AG04450 (cell line): ENCODE measurements at places on chromosomes 1 and 21.

- no peak for DNase-seq
These were observed 2.0 kb downstream of the CCDC24 start for GRCh38 chr1:43993206-43993914.

GRCh38 chr1:234582681-234583301 is 27.2 kb downstream of the IRF2BP2 start:
- no peak for DNase-seq

DNA sequence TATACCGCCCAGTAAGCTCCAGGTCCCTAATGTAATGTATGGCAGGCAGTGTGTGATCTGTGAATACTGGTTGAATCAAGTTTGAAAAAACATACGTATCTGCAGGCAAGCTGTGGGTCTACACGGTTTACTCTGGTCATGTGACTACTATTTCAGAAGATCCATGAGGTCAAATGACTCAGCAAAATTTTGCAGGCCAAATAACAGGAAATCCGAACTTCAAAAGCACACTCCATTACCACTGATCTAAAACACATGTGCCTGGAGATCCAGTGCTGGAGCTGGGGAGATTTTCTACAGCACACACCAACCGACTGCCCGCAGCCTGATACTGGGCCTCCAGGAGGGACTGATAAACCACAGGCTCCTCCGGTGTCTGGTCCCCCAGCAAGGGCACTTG is 64.5 kb upstream of the SLC44A3 start:
- DNase-seq, result peak; percentile 96

DNA sequence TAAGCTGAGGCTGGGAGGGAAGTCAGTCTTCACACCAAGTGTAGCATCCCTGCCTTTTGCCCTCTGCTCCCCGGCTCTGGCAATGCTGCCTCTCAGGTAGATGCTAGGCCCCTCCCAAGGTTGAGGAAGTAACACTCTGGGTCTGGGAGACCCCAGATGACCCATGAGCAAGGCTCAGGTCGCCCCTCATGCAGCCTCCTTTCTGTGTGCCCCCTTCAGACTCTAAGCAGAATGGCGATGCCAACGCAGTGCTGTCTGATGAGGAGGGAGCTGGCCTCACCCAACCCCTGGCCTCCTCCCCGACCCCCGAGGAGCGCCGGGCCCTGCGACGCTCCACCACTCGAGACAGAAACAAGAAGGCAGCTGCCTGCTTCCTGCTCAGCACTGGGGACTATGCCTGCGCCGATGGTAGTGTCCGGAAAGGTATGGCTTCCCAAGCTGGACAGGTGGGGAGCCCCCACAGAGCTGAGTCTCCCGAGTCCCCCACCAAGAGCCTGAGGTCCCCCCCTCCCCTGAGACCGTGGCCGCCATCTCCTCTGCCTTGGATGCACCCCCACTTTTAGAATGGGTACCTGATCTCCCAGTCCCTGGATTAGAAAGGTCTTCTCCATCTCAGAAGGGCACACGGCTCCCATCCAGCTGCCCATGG is 15.8 kb downstream of the KCNC4 start:
- no peak for DNase-seq

DNA sequence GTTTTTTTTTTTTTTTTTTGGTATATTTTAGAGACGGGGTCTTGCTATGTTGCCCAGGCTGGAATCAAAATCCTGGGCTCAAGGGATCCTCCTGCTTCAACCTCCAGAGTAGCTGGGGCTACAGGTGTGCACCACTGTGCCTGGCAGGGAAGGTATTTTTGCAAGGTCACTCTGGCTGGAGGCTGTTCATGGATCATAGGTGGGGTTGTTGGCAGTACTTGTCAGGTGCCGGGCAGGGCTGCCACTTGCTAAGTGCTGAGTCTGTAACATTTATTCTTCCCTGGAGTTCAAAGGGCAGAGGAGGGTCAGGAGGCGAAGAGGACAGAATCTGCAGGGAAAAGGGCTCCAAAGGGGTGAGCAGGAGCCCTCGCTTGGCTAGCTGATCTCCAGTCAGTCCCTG is 24.1 kb downstream of the A3GALT2 start:
- no peak for DNase-seq

- DNase-seq, result no peak
These were observed 262.0 kb downstream of the TNR start for GRCh38 chr1:175481126-175482070.

GRCh38 chr1:198397208-198397808 is 143.2 kb downstream of the ATP6V1G3 start:
- DNase-seq, result no peak

DNA sequence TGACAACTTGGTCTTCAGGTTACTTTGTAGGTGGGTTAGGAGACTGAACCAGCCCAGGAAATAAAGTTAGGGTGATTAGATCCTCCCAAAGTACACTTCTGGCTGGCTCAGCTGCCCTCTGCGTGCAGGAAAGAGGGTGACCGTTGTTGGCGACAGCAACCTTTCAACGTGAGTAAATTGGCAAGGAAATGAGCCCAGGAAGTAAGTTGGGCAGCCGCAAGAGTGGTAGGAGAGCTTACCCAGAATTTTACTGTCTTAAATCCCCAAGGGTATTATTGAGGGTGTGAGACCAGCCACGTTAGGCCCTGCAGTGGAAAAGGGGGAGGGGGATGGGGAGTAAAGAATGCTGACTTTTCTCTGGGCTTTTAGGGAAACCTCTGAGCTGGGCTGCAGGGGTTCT is 1.6 kb downstream of the TENT5C start:
- no peak for DNase-seq

- no peak for DNase-seq
These were observed 80.9 kb downstream of the RNF220 start for GRCh38 chr1:44485934-44486460.

GRCh38 chr1:44433209-44433608 is 28.2 kb downstream of the RNF220 start:
- DNase-seq, result no peak

DNA sequence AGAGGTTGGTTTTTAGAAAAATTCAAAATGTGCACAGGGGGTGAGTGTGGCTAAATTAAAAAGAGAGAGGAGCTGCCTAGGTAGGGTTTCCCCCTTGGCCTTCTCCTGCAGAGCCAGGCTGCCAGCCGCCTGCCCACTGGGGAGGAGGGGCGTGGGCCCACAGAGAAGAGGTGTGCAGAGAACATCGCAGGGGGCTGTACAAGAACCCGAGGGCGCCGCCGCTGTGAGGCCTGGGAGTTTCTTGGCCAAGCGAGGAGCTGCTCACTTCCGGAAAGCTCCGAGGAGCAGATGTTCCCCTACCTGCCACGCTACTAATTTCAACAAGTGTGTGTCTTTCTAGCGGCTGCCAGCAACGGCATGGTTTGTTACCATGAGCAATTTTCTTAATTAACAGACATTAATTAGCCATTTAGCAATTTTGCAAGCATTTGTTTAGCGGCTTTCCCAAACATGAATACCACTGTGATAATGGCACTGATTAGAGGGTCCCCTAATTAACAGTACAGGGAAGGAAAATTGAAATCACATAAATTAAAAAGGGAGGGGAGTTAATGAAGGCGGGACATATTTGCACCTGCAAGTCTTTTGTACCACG is 59.7 kb downstream of the MRPL37 start:
- DNase-seq, result no peak

DNA sequence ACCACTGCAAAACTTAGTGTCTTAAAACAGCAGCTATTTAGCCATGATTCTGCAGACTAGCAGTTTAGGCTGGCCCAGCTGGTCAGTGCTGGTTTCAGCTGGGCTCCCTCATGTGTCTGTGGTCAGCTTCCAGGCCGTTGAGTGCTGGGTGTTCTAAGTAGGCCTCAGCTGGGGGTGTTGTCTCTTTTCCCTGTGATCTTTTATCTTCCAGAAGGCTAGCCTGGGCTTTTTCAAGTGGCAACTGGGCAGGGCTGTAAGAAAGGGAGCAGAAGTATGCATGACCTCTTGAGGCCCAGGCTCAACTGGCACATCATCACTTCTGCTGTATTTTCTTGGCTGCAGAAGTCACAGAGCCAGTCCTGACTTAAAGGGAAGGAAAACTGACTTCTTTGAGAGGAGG is 136.1 kb downstream of the KIF26B start:
- DNase-seq, result no peak

- DNase-seq, result no peak
These were observed 7.2 kb downstream of the PHGDH start for GRCh38 chr1:119718972-119719371.

GRCh38 chr21:38293765-38294164 is 37.0 kb downstream of the KCNJ15 start:
- no peak for DNase-seq

GRCh38 chr1:167703557-167703956 is 18.2 kb upstream of the MPZL1 start:
- no peak for DNase-seq

DNA sequence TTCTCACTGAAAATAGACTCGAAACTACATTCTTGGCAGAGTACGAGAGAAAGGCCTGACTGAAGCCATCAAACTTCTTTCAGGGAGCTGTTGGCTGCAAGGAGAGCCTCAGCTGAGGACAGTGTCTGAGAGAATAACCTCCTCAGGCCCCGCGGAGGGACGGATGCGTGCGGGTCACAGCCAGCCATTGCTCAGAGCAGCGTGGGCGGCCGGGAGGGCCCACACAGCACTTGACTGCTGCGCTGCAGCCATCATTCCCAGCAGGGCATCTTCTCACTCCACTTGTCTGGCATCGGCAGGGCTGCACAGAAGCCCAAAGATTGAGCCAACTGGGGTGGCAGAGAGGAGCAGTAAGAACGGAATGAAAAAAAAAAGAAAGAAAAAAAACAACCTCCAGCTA is 113.5 kb downstream of the XCL2 start:
- DNase-seq, result no peak

DNA sequence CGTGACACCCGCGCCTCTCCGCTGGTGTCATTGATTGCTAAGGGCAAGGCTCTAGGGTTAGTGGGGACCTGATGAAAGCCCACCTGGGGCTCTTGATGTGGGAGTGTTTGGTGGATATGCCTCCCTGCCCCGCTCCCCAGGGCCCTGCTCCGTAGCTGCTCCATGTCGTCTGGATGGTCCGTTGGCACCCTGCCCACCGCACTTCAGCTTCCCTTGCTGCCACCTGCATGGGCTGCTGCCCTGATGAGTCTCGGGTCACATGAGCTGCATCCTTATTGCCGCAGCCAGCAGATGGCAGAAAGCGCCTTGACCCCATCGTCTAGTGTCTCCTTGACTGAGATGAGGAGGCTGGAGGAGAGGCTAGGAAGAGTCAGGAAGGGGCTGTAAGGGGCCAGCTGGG is 439.4 kb downstream of the CAMTA1 start:
- DNase-seq, result no peak

DNA sequence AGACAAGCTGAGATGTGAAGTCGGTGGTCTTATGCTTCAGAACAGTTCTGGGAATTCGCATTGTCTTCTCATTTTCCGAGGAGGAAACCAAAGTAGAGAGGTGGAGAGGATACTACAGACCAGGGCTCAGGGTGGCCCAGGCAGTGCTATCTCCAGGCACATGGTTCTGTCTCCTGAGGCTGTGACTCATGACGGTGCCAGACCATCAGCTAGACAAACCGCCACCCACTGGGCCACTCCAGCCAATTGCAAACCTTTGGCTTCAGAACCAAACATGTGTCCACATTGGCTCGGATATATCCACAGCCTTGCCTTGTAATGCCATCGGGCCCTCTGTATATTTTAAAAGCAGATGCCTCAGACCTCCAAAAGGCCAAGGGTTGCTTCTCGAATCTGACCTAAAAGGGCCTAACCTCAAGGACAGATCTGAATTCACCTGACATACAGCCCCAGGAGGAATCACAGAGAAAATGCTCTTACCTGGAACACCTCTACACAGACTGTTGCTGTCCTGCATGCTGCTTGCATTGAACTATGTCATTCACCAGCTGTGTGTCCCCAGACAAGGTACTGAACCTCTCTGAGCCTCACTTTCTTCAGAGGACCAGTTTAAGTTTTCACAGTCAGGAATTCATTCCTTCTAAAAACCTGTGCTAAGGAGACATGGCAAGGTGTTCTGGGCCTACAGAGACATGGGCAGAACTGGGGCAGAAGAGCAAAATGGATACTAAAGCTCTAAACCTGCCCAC is 224.9 kb upstream of the JUN start:
- no peak for DNase-seq

DNA sequence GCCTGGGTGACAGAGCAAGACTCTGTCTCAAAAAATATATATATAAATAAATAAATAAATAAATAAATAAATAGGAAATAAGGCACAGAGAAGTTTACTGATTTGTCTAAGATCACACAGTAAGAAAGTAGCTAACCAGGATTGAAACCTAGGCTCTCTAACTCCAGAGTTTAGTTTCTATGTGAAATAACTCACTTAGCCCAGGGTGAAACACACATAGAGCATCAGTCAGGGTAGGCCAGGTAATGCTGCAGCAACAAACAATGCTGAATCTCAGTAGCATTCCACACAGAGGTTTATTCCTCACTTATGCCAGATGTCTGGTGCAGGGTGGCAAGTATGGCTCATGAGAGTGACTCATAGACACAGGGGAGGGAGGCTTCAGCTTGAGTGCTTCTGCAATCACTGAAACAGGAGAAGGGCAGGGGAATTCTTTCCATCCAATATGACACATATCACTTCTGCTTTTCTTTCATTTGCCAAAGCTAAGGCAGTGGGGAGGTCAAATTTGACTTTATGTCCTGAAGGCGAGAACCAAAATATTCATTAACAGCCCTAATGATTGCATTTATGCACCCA is 37.1 kb upstream of the KANK4 start:
- DNase-seq, result peak; percentile 26

DNA sequence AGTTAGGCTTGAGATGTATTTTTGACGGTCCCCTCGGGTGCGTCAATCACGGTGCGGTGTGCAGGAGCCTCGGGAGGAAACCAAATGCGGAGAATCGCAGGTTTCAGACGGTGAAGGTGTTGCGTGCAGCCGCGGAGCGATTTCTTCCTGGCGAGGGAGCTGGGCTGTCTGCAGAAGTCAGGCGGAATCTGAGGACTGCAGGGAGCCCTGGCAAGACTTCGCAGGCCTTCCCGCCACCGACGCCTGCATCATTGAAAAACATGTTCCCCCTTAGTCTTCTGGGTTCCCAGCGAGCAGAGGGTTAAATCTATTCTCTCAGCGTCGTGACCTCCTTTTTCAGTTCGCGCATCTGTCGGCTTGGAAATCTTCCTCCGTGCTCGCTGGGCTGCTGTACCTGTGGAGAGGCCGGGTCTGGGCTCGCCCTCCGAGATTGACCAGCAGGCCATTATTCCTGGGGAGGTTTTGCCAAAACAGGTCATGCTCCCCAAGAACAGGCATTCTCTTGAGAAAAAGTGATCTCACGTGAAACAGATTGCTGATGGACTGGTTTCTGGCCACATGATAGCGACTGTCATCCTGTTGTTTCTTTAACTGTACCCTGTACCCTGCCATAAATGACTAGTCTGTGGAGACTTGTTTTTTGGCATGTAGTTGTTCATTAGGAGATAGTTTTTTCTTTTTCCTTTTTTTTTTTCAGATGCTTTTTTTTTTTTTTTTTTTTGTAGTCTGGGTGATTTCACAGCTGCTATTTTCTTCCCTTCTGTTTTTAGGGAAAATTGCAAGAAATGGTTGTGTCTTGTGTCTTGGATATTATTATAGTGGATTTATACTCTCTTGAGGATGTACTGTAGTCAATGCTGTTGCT is 894 bp downstream of the EPB41 start:
- DNase-seq, result no peak
